Transverse colon (tissue), 4 donors: ENCODE measurements at places on chromosomes 6 and 20. TPM values are rescaled to one million over a fixed set of nuclear protein-coding genes. Genes with fewer than 3 reads are reported as not detected.
A peak's percentile ranks its signal among the peaks of the same experiment; 100 is the strongest.

LAMA5 gene
- total RNA-seq = 128 TPM

AVP gene
- total RNA-seq = not detected

GZF1 gene
- total RNA-seq = 7.2 TPM

TSHZ2 gene
- total RNA-seq = 5.4 TPM

KCNK15 gene
- total RNA-seq = not detected

PEDS1 gene
- 22.4 TPM for total RNA-seq

OR12D3 gene
- not detected for total RNA-seq

WFDC10B gene
- total RNA-seq = not detected

NKX2-2 gene
- total RNA-seq = 2.2 TPM

DUSP15 gene
- not detected for total RNA-seq

- no peak for DNase-seq
Observed at GRCh38 chr6:101876431-101876830, 482.9 kb downstream of the GRIK2 start.

GRCh38 chr6:105991561-105992314 lies 94.4 kb upstream of the PRDM1 start:
- peak; percentile 55 for DNase-seq

DNA sequence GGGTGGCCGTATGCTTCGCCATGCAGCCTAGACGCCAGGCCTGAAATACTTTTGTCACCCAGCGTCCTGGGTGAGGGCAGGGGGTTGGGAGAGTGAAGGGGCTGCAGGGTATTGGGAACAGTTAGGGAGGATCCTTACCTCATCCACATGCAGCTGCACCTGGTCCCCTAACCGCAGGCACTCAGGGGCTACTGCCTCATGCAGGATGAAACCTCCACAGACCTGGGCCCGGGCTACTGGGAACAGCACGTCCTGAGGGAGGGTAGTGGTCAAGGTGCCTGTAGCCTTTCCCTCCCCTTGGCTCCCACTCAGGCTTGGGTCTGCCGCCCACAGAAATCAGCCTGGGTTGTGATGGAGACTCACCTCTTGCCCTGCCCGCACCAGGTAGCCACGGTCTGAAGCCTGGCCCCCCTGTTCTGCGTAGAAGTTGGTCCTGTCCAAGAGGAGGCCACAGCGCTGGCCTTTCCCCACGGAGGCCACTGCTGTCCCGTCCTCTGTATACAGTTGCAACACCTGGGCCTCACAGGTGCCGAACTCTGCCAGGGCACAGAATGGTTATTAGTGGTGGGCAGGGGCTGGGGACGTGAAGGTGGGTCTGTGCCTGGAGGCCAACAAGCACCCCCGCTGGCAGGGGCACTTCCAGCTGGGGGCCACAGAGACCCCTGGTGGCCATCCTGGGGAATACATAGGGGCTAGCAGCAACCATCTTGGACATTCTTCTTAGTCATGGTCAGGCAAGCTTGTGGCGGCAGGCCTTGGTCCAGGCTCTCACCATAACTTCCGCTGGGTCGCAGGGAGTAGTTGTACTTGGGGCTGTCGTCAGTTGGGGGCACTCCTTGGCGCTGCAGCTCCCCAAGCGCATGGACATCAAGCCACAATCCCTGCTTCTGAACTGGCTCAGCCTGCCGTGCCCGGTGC lies 8.6 kb downstream of the AARS2 start:
- DNase-seq = no peak

DNA sequence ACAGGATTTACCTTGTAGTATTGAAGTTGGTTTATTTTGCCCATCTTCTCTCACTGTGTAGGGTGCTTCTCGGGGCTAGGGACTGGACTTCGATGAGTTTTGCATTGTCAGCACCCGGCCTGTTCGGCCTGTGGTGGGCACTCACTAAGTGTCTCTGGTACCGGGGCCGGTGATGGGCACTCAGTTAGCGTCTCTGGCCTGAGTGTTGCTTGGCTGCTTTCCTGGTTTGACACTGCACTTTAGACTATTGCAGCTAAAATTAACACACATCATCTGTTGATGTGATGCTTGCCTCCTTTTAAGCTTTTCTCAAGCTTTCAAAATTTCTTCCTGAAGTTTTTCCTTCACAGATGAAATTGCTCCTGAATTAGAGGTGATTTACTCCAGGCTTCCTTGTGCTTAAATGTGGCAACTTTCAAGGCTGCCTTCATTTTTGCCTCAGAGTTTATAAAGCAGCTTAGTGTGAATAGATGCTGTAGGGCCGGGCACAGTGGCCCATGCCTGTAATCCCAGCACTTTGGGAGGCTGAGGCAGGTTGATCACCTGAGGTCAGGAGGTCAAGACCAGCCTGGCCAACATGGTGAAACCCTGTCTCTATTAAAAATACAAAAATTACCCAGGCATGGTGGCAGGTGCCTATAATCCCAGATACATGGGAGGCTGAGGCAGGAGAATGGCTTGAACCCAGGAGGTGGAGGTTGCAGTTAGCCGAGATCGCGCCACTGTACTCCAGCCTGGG lies 41.7 kb upstream of the TULP4 start:
- DNase-seq = no peak

GRCh38 chr20:61855286-61855685 lies 210.4 kb downstream of the TAF4 start:
- no peak for DNase-seq

GRCh38 chr20:63546956-63547724 lies 409 bp downstream of the SRMS start:
- no peak for DNase-seq

DNA sequence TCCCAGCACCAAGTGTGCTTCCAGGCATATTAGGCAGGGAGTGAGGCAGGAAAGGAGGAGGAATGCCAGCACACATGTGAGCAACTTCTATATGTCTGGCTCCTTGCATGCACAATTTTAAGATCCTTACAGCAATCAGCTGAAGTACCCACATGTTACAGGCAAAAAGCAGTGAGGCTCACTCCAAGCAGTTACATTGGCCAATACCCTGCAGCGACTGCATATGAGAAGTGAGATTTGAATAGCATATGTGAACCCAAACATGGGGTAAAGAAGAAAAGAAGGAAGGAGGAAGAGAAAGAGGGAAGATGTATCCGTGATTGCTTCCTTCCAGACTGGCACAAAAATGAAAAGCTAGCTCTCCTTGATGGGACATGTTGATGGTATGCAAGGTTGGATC lies 193.6 kb downstream of the PTPRT start:
- no peak for DNase-seq

DNA sequence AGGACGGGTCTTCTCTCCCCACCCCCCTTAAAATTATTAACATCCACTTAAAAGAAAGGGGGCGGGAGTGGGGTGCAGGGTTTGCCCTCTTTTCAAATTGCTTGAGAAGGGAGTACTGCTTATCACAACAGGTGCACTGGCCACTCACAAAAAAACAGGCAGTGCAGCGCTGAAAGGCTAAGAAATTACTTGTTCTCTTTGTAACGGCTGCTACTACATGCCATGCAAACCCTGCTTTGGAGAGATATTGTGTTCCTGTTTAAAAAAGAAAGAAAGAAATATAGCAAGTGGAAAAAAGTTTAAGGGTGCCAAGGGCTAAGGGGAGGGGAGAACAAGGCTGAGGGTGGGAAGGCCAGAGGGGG lies 312.7 kb upstream of the JARID2 start:
- DNase-seq = no peak

DNA sequence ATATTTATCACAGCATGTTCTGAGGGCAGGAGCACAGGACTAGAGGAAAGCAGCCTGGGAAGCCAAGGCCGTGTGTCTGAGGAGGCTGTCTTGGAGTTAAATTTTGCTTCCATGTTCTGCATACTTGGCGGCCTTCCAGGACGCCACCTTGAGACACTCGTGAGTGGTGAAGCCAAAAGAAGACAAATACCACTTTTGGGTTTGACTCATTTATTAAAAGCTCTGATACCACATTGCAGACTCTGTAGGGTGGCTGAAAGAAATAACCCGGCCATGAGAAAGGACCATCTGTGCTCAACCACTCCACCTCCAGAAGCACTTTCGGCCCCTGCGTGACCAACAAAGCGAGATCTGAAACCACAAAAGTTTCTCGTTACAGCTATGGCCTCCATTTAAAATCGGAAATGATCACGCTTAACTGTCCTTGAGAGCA lies 120.0 kb downstream of the TMEM242 start:
- DNase-seq = no peak

GRCh38 chr20:60583741-60584140 lies 625.5 kb downstream of the CDH26 start:
- no peak for DNase-seq

- DNase-seq = no peak
Observed at GRCh38 chr6:5151360-5151954, 66.3 kb downstream of the PPP1R3G start.

DNA sequence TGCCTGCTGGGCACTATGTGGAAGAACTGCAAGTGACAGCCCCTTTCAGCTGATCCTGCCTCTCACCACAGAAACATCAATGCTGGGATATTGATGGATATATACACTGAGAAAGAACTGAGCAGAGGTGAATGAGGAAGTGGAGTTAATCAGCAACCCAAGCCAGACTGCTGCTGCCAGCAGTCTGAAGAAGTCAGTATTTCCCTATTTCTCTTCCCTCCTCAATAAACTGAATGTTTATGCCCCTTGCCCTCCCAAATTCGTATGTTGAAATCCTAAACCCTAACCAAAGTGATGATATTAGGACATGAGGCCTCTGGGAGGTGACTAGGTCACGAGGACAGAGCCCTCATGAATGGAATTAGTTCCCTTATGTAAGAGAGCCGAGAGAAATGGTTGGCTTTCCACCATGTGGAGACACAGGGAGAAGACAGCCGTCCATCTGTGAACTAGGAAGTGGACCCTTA lies 76.3 kb downstream of the CDK19 start:
- no peak for DNase-seq

DNA sequence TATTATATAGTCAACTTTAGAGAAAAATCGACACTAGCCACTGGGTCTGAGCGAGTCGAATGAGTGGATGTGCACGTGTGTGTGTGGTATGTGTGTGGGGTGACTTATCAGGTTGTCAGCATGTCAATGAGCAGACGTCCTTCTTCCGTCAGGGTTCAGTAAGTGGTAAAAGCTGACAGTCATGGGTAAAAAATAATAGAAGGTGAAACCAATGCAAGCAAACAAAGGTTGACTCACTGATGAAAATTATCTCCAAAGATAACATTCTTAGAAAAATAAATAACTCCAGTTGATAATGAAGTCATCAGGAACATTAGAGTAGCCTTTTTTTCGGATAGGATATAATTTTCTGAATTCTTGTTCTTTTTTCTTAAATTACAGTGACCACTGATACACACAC lies 243.8 kb upstream of the FOXQ1 start:
- DNase-seq = no peak

GRCh38 chr6:127514179-127514772 lies 4.9 kb downstream of the MTCL3 start:
- DNase-seq = no peak

- DNase-seq = no peak
Observed at GRCh38 chr6:28816339-28816908, 107.4 kb downstream of the TRIM27 start.

DNA sequence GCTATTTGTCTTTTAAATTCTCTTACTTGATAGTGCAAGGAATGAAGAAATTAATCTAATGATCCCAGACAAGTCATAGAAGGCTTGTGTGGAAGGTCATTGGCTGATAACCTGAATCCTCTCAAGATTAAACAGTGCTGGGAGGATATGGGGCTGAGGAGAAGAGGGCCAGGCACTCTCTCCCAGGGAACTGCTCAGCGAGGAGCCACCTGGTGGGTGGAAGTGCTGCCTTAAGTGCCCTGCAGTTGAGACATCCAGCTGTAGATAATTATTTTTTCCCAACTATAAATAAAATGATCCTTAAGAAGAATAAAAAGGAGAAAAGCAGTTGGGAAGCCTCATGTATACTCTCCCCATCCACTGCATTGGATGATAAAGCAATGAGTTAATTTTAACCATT lies 47.9 kb downstream of the BTBD3 start:
- DNase-seq = no peak

DNA sequence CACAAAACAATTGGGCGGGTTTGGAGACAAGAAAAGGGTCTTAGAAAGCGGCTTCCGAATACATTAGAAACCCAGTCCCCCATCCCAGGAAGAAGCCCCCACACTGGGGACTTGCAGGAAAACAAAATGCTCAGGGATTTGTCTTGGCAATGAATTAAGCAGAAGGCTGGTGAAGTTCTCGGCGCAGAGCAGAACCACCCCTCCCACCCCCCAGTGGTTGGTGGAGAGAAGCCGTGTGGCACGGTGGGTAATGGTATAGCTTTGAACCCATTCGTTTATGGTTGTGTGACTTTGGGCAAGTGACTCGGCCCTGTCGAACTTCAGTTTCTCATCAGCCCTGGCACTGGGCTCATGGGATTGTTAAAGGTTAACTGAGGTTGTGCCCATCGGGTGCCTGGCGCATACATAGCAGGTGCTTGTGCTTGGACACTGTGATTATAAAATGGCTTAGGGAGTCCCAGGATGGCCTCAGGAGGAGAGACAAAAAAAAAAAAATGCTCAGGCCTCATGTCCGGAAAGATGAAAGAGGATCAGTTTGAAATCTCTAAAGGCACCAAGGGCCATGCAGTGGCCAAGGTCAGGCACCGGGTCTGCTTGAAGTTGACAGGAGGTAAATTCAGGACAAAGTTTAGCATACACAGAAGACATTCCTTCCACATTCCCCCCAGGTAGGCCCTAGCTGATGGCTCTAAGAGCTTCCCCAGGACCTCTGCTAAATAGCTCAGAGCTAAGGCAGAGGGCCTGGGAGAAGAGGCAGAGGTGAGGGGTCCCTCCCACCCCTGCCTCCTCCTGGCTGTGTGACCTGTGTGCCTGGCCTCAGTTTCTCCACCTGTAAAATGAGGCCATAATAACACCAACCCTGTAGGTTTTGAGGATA lies 120.1 kb upstream of the PTPN1 start:
- DNase-seq = no peak

DNA sequence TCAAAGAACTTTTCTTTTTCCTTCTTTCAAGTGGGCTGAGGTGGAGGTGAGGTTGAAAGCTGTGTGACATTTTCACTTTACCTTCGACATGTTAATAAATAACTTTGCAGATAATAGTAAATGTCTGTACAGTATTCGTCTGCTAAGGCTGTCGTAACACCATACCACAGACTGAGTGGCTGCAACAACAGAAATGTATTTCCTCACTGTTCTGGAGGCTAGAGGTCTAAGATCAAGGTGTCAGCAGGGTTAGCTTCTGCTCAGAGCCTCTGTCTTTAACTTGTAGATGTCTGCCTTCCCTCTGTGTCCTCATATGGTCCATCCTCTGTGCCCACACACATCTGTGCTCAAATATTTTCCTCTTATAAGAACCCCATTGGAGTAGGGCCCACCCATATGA lies 14.9 kb downstream of the PHACTR2 start:
- DNase-seq = no peak

DNA sequence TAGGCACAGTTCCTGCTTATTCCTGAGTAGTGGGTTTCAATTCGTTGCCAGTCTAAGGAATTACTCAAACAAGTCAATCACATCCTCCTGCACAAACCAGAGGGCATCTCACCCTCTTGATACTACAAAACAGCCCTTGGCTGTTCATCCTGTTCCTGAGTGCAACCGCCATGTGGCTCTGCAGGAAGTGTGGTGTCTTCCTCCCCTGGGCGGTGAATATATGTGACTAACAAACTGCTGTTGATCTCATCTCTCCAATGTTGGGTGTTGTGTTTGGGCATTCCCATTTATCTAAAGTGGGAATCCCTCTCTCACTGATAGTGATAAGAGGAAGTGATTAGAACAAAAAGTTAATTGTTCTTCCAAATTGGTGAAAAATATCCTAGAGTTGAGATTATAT lies 163.0 kb downstream of the TBX18 start:
- DNase-seq = no peak
